Activated T-cell treated with anti-CD3 and anti-CD28 coated beads, Interleukin-2, amount 50 U/mL, for 72 hours (primary cell): ENCODE measurements at places on chromosomes 16 and 17. TPM values are rescaled to one million over a fixed set of nuclear protein-coding genes. Genes with fewer than 3 reads are reported as not detected.

TP53TG3 gene
- total RNA-seq, result not detected

CCL7 gene
- total RNA-seq, result not detected

VASN gene
- total RNA-seq, result not detected

- H3K27ac ChIP-seq, result no peak overlapping the region
- peak; percentile 44 for DNase-seq
- peaks cover 15% of the 10 kb centered on the region for H3K4me1 ChIP-seq
- H3K27me3 ChIP-seq, result no peaks in the 10 kb centered on the region
- no peak overlapping the region for H3K4me3 ChIP-seq
These were observed 12.0 kb downstream of the EEF2K start for GRCh38 chr16:22217890-22218730.

- H3K27me3 ChIP-seq, result no peaks in the 10 kb centered on the region
These were observed at the start of gene XAF1 for GRCh38 chr17:6755731-6756184. XAF1 (plus strand) TSS chr17:6756046; CDS start chr17:6756079, 33 bp downstream.

- no peak for DNase-seq
- H3K4me1 ChIP-seq, result no peaks in the 10 kb centered on the region
- no peaks in the 10 kb centered on the region for H3K36me3 ChIP-seq
These were observed 378.1 kb upstream of the CDH11 start for GRCh38 chr16:65500007-65500406.

CDH13 gene
- not detected for total RNA-seq

- no peaks in the 10 kb centered on the region for H3K27me3 ChIP-seq
- H3K4me1 ChIP-seq, result no peaks in the 10 kb centered on the region
- H3K4me3 ChIP-seq, result no peak overlapping the region
- H3K27ac ChIP-seq, result no peak overlapping the region
These were observed 26.0 kb downstream of the FA2H start for GRCh38 chr16:74748616-74749026.

DNA sequence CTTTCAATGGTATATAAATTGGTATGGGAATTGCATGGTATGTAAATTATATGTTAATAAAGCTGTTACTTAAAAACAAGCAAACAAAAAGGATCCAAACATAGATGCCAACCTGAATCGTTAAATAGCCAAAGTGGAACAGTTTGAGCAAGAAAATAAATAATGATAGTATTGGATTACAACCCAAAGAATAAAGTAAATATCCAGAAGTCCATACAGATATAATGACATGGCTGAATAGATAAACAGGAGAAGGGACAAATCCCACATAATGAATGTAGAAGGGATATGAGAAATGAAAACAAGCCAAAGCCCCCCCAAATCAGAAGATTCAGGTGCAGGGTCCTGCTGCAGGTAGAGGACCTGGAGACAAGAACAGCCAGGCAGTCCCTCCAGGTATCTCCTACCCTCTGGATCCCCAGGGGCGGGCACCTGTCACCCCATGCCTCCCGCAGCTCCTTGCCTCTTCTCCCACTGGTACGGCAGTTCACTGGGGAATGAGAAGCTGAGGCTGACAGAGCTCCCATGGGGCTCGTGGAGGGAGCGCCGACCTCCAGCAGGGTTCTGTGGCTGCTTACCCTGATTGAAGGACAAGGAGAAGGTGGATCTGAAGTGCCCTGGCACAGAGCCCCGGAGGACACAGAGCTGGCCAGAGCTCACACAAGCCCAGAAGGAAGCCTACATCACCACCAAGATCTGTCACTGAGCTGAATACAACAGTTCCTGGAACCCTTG lies 9.9 kb upstream of the LCAT start:
- no peaks in the 10 kb centered on the region for H3K4me1 ChIP-seq
- peak overlapping the region; percentile 19 for H3K27ac ChIP-seq
- H3K27me3 ChIP-seq, result no peaks in the 10 kb centered on the region
- no peak overlapping the region for H3K4me3 ChIP-seq
- no peak for DNase-seq
